ENCODE measurements at places on chromosomes 3 and 15. TPM values are rescaled to one million over a fixed set of nuclear protein-coding genes. Genes with fewer than 3 reads are reported as not detected.

The GPR176 gene
- 47.6 TPM for total RNA-seq

The ACOX2 gene
- 9.1 TPM for total RNA-seq

The FANCD2OS gene
- total RNA-seq, result not detected

The PARP15 gene
- under 0.01 TPM for total RNA-seq

The EXD1 gene
- not detected for total RNA-seq

The GOLGA8S gene
- total RNA-seq, result not detected

The MLF1 gene
- total RNA-seq, result 19.0 TPM

The SKOR1 gene
- total RNA-seq, result 0.13 TPM

The NOP10 gene
- 275 TPM for total RNA-seq

The KLHL24 gene
- total RNA-seq, result 80.7 TPM

The FSIP1 gene
- 0.16 TPM for total RNA-seq

The PAQR5 gene
- 1.9 TPM for total RNA-seq

The CTXN2 gene
- total RNA-seq, result not detected

The RFC4 gene
- 18.3 TPM for total RNA-seq

Data from epithelial cell of alveolus of lung (primary cell).